ENCODE measurements at places on chromosomes 3 and 15. TPM values are rescaled to one million over a fixed set of nuclear protein-coding genes. Genes with fewer than 3 reads are reported as not detected.

The SPESP1 gene
- total RNA-seq = not detected

The CAPN3 gene
- 5.1 TPM for total RNA-seq

The NSUN3 gene
- total RNA-seq = 11.8 TPM

The TGM4 gene
- not detected for total RNA-seq

The IP6K1 gene
- 66.9 TPM for total RNA-seq

The BFSP2 gene
- total RNA-seq = not detected

GRCh38 chr15:52464478-52464877 is 64.2 kb downstream of the MYO5A start:
- H3K36me3 ChIP-seq = peaks cover 6% of the 10 kb centered on the region
- DNase-seq = no peak
- H3K27ac ChIP-seq = no peak overlapping the region
- H3K4me1 ChIP-seq = peaks cover 10% of the 10 kb centered on the region
- no peaks in the 10 kb centered on the region for H3K27me3 ChIP-seq
- H3K4me3 ChIP-seq = no peak overlapping the region

GRCh38 chr3:20324664-20325478 is 138.9 kb upstream of the SGO1 start:
- H3K4me3 ChIP-seq = no peak overlapping the region
- no peak for DNase-seq
- no peaks in the 10 kb centered on the region for H3K27me3 ChIP-seq
- H3K27ac ChIP-seq = no peak overlapping the region
- H3K36me3 ChIP-seq = no peaks in the 10 kb centered on the region

DNA sequence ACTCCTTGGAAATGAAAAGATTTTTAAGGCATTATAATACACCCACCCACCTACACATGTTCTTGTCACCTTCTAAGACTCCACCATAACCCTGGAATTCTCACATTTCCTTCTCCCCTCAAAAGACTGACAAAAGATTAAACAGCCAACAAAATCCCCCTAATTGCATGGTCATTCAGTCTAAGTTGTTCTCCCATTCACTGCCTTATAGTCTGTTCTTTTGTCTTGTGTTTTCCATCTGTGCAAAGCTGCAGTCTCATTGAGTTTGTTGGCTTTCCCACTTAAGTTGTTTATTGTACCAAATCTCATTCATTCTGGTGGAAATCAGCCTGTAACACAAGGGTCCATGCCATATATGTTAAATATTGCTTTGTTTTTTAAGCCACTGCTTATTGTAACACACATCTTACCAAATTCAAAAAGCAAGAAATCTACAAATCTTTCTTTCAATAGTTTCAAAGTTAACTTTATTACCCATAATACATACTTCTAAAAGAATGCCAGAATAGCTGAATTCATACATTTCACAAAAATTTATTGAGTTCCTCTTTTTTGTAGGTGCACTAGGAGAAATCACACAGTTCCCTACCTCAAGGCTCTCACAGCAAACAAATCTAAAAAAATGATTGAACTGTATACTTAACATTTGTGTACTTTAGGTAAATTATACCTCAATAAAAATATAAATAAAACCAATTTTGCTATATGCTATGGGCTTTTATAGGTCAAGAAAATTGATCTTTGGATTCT is 2.4 kb upstream of the RCN2 start:
- peaks cover 6% of the 10 kb centered on the region for H3K36me3 ChIP-seq
- peaks cover 42% of the 10 kb centered on the region for H3K27me3 ChIP-seq
- peaks cover 19% of the 10 kb centered on the region for H3K4me1 ChIP-seq

- no peaks in the 10 kb centered on the region for H3K36me3 ChIP-seq
- peaks cover 21% of the 10 kb centered on the region for H3K27me3 ChIP-seq
- no peak for DNase-seq
- no peak overlapping the region for H3K27ac ChIP-seq
- H3K4me3 ChIP-seq = no peak overlapping the region
- H3K4me1 ChIP-seq = peaks cover 1% of the 10 kb centered on the region
Observed at GRCh38 chr3:122025296-122025695, 3.2 kb upstream of the ILDR1 start.

DNA sequence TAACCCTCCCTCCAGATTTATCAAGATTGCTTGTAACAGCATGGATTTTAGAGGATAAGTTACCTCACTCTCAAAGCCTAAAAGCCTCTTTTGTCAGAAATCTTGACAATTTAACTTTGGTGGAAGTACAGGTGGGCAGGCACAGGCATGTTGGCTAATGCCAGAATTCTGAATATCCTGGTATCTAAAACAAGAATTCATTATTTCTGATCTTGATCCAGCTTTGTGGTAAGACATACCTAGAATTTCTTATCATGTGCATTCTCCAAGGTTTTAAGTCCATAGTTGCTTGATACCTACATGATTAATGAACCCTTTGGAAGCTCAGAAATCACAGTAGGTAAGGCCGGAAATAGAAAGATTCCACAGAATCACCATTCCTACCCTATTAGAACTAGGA is 109.9 kb upstream of the TTC14 start:
- no peak for DNase-seq
- H3K27ac ChIP-seq = no peak overlapping the region
- no peaks in the 10 kb centered on the region for H3K36me3 ChIP-seq
- no peak overlapping the region for H3K4me3 ChIP-seq

DNA sequence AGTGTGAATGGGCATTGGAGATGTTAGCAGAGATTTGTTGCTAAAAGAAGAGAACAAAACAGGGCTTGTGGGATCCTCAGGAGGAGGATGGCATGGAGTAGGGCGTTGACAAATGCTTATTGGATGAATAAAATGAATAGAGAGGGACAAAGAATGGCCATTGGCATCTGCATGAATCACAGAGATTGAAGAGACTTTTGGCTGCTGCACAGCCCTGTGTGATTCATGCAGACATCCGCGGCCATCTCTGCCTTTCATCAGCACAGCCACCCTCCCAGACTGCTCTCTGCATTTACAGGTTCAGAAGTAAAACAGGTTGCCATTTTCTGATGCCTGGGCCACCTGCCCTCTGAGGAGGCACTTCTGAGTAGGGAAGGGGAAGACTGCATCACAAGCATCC is 397.9 kb downstream of the EPHB1 start:
- H3K4me3 ChIP-seq = no peak overlapping the region
- no peak for DNase-seq
- no peaks in the 10 kb centered on the region for H3K4me1 ChIP-seq
- H3K27ac ChIP-seq = no peak overlapping the region

DNA sequence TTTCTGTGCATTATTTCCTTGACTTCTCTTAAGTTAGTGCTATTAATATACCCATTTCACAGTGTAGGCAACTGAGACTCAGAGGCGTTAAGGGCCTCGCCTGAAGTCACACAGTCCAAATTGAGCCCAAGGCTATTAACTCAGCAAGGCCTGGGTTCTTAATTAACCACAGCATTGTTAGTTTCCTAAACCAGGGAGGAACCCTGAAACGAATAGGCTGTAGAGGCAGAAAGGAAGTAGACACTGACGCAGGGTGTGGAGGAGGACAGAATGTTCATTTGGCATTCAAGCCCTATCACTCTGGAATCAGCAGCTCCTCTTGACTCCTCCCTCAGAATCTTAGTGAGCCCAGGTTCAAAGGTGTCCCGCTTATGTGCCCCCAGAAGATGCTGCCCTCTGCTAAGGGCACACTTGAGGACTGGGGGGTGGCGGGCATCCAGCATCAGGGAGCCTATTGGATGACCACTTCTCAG is 13.9 kb downstream of the ARHGEF3 start:
- no peak for DNase-seq
- H3K4me1 ChIP-seq = peaks cover 17% of the 10 kb centered on the region
- H3K4me3 ChIP-seq = no peak overlapping the region
- H3K27ac ChIP-seq = no peak overlapping the region

- peaks cover 25% of the 10 kb centered on the region for H3K4me1 ChIP-seq
- no peaks in the 10 kb centered on the region for H3K27me3 ChIP-seq
- no peak for DNase-seq
Observed at GRCh38 chr3:37094636-37095035, 79.7 kb downstream of the LRRFIP2 start.

DNA sequence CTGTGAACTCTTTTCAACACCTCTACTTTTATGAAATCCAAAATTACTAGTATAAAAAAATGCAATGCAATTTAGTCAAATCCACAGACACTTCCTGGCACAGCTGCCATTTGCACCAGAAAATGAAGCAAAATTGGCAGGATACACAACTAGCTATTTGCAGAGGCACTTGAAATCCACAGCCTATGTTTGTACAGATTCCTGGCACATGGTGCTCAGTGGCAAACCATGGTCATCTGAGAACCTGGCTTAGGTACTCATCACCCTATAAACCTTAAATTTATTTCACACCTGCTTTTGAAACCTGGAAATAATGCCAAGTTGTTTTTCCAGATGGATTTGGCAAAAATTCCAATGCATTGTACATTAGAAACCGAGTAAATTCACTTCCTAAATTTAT is 20.2 kb upstream of the PPM1L start:
- H3K4me3 ChIP-seq = no peak overlapping the region
- H3K4me1 ChIP-seq = peaks cover 2% of the 10 kb centered on the region
- H3K27ac ChIP-seq = no peak overlapping the region
- peaks cover 6% of the 10 kb centered on the region for H3K27me3 ChIP-seq

DNA sequence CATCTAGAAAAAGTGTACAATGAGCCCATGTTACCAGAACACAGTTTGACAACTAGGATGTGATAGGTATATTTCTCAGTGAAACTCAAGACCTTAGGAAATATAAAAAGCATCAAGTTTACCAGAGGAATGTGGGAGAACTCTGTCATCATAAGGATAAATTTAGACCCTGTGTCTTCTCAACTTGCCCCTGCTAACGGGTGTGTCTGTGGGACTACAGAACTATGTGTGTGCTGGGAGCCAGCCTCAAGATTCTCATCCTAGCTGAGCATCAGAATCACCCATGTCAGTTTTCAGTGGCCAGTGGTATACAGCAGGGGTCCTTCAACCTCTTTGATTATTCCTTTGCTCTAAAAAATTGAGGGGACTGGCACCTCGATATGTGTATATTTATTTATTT is 393.3 kb downstream of the PLCL2 start:
- H3K36me3 ChIP-seq = no peaks in the 10 kb centered on the region
- no peaks in the 10 kb centered on the region for H3K4me1 ChIP-seq
- no peak overlapping the region for H3K4me3 ChIP-seq
- no peak for DNase-seq
- no peaks in the 10 kb centered on the region for H3K27me3 ChIP-seq
- no peak overlapping the region for H3K27ac ChIP-seq

DNA sequence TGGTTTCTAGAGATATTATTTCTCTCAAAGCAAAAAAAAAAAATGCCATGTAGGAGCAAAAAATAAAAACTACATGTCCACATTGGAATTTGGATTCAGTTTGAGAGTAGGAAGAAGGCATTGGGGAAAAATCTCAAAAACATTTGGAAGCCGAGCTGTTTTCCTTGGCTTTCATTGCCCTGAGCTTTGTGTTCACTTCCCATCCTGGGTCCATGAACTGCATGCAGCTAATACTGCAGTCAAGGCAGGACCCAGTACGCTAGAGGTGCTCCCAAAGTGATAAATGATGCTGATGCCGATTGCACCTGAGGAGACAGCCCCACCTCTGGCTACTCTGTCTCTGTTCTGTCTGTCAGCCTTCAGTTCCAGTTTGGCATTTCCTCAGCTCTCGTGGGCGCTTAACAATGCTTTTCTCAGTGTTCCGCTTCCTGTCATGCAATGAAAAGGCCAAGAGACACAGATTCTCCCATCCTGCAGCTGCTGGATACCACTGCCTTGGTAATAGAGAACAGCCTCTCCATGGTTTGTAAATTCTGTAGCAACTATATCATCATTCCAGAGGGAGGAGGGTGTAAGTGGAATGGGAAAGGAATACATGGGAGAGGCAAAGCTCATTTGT is 181.8 kb downstream of the RYR3 start:
- H3K27ac ChIP-seq = no peak overlapping the region
- no peak for DNase-seq
- no peak overlapping the region for H3K4me3 ChIP-seq
- H3K4me1 ChIP-seq = no peaks in the 10 kb centered on the region
- H3K27me3 ChIP-seq = peaks cover 14% of the 10 kb centered on the region
- H3K36me3 ChIP-seq = no peaks in the 10 kb centered on the region

DNA sequence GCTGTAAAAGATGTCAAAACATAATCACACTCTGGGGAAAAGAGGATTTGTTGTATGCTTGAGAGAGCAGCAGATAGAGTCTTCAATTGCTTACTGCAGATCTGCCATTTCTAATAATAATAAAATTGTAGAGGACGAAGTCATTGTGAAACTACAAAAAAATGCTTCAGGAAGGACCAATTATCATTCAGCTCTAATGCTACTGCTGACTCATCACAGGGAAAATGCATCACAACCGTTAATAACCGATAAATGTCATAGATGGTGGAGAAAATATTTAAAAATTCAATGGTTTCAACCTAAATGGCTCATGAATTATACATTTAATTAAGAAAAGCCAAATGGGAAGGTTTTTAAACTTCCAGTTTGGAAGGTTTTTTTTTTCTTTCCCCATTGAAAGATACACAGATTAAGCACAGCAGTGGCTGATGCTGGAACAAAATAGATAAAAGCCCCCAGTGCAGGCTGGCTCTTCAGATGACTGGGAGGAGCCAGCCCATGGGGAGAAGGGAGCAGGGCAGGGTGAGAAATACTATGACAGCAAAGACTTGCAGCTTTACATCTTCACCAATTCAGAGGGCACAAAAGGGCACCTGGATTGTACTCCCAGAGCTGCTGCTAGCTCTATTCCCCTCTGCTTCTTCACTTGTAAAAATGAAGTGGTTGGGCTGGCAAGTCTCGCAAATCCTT is 196.1 kb downstream of the CNTN6 start:
- peaks cover 3% of the 10 kb centered on the region for H3K4me1 ChIP-seq
- DNase-seq = no peak
- no peaks in the 10 kb centered on the region for H3K27me3 ChIP-seq
- no peak overlapping the region for H3K4me3 ChIP-seq

DNA sequence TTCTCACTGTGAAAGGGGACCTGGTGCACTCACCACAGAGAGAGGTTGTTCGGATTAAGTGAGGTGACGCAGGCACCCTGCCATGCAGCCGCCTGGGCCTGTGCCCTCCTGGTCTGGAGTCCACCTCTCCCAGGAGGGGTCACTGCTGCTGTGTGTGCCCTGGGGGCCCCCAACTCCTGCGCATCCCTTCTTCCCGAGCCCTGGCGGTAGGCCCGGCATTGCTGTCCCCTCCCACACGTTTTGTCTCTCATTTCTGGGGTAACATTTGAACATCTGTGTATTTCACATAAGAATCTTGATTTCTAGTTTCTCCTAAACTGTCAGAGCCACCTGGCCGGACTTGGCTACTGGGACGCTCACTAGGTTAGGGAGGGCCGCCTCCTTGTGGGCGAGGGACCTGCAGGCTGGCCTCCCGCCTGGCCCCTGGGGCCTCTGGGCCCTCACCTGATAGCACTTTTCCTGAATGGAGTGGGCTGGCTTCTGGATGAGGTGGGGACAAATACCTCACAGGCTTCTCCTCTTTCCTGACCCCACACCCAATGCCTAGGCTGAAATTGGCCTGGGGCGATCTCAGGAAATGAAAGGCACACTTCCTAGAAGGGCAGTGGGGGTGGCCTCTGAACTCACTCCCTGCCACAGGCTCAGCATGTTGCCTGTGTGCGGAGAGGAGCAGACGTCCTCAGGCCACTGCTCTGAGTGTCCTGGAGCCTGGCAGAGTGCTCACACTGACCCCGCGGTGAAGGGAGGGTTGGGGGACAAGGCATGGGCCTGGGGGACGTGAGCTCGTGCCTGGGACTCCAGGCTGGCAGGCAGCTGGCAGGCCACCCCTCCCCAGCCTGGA is 104.2 kb upstream of the PRR23E start:
- H3K4me1 ChIP-seq = peaks cover 18% of the 10 kb centered on the region
- no peak overlapping the region for H3K27ac ChIP-seq
- DNase-seq = no peak
- peaks cover 2% of the 10 kb centered on the region for H3K36me3 ChIP-seq

Measured in osteocyte (in vitro differentiated cells).